GM12878 (cell line): ENCODE measurements at places on chromosomes 5 and 9.

- DNase-seq = no peak
These were observed 21.3 kb downstream of the PTGES start for GRCh38 chr9:129731477-129732085.

- peak; percentile 5 for DNase-seq
These were observed 17.9 kb upstream of the POC5 start for GRCh38 chr5:75734913-75735789.

DNA sequence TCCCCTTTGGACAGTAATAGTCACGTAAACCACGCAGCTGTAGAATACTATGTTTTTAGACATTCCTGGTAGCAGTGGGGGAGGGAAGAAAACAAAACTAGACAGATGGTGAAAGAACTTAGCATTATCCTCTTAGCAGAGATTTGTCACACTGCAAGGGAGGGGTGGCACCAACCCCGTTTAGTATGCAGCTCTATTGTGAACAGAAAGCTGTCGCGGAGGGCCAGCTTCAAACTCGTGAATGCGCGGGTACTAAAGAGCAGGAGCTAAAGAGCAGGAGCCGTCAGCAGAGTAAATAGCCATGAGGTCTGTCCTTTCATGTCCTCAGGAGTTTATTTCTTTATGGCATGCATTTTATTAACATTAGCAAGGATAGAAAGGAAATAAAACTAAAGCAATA is 141.9 kb upstream of the SLC12A2 start:
- no peak for DNase-seq

DNA sequence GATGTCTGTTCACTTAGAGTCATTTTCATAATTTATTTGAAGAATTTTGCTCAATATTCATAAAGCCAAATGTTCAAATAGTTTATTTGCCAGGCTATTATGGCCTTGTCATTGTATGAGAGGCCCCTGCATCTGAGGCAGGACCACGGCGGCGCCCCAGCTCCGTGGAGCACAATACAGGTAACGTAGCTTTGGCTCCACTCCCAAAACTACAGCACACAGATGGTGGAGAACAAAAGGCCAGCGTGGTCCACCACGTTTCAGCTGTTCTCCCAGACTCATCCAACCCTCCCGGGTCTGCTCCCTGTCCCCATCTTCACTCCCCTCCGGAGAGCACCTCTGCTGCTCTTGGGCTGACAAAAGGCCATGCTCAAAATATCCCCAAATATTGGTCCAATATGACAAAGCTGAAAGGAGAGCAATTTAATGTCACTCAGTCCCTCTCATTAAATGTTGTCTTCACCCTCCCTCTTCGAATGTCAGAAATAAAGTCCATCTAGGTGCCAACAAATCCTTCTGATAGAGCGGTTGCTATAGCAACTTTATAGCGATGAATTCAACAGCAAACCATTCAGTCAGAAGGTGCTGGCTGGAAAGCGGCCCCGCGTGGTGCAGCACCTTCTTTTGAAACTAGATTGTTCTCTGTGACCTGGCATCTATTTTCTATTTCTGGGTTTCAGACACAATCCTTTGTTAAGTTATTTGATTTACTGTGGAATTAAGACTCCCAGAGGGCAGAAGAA is 504.3 kb downstream of the ARHGEF28 start:
- no peak for DNase-seq

DNA sequence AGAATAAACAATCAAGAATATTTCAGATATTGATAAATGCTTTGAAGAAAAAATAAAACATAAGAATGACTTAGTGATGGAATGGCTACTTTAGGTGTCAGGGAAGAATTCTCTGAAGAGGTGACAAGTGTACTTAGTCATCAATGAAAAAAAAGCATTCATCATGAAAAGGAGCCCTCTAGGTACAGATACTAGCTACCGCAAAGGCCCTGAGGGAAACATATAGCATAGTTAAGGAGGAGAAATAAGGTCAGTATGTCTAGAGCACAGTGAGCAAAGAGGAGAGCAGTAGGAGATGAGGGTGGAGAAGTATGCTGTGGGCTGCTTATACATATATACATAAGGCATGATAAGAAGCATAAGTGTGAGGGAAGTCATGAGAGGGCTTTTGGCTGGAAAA is 41.8 kb downstream of the CSF2 start:
- DNase-seq = no peak

DNA sequence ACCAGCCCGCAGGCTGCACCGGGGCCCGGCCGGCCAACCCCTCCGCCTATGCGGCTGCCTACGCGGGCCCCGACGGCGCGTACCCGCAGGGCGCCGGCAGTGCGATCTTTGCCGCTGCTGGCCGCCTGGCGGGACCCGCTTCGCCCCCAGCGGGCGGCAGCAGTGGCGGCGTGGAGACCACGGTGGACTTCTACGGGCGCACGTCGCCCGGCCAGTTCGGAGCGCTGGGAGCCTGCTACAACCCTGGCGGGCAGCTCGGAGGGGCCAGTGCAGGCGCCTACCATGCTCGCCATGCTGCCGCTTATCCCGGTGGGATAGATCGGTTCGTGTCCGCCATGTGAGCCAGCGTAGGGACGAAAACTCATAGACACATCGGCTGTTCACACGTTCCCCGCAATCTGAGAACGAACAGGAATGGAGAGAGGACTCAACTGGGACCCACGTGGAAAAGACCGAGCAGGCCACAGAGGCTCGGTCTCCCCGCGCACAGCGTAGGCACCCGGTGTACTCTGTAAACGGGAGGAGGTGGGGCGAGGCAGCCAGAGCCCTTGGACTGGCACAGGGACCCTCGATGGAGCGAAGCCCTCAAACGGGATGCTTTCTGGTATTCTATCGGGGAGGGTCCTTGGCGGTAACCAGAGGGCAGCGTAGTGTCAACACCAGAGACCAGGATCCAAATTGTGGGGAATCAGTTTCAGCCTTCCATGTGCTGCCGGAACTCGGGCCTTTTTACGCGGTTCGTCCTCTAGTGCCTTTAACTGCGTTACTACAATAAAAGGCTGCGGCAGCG is 1.9 kb downstream of the FOXE1 start:
- no peak for DNase-seq

DNA sequence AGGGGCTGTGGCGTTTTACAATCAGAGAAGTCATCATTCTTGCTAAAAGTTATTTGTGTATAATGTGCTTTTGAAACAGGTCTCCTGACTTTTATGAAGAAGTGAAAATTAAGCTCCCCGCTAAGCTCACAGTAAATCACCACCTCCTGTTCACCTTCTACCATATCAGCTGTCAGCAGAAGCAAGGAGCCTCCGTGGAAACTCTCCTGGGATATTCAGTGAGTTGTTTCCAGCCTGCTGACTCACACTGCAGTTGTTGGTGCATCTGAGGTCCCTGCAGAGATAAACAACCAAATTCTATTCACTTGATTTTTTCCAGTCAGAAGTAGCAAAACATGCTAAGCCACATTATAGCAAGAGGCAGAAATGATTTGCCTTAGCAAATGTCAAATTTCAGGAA is 156.7 kb downstream of the DOCK8 start:
- no peak for DNase-seq

- DNase-seq = no peak
These were observed 799.9 kb upstream of the TYRP1 start for GRCh38 chr9:11893331-11893730.

- DNase-seq = no peak
These were observed 23.2 kb upstream of the RCL1 start for GRCh38 chr9:4769321-4770080.

DNA sequence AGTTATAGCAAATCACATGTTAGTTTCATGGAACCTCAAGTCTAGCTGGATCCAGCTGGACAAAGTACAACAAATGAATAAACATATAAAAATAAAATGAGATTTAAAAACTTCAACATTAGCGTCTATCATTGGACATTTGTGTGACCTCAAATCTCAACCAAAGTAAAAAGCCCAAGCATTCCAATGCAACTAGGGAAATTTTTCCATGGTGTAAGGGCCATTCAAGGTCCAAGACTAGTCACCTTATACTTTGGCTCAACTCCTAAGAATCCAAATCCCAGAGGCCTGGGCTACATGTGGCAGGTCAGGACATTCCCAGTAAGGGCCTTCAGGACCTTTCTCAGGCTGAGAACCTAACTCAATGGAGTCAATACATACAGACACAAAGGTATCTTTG is 137.4 kb upstream of the DMAC1 start:
- no peak for DNase-seq

DNA sequence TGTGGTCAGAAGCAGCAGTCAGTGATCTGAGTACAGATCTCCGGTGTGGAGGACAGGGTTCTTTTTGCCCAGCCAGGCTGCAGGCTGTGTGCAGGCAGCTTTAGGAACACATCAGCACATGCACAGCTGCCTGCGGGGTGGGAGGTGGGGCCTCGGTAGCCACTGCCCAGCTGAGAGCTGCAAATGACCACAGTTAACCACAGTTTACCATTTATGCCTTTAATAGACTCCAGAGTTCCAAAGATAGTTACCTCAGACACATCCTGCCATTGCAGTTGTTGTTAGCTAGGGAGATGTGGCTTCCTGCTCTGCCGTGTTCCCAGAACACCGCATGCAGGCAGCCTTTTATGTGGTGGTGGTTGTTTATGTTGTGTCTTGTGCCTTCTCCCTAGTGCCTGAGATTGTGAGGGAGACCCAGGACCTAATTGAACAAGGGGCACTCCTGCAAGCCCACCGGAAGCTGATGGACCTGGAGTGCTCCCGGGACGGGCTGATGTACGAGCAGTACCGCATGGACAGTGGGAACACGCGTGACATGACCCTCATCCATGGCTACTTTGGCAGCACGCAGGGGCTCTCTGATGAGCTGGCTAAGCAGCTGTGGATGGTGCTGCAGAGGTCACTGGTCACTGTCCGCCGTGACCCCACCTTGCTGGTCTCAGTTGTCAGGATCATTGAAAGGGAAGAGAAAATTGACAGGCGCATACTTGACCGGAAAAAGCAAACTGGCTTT is 10.2 kb downstream of the EXOC3 start:
- no peak for DNase-seq

DNA sequence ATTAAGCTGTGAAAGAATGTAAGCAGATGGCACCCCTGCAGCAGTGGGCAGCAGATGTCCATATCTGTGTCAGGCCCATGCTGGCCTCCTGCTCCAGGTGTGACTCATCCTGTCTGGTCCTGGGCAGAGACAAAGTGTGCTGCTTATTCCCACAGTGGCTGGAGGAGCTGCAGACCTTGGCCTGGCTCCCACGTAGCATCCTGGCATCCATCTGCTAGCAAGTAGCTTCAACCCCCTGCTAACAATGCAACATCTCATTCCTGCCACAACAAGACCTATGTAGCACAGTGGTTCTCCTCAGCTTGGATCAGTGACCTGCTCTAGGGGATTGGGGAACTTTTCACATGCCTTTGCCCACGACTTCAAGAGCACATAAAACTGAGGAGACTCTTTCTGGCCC is 126.4 kb upstream of the SLC12A2 start:
- no peak for DNase-seq

DNA sequence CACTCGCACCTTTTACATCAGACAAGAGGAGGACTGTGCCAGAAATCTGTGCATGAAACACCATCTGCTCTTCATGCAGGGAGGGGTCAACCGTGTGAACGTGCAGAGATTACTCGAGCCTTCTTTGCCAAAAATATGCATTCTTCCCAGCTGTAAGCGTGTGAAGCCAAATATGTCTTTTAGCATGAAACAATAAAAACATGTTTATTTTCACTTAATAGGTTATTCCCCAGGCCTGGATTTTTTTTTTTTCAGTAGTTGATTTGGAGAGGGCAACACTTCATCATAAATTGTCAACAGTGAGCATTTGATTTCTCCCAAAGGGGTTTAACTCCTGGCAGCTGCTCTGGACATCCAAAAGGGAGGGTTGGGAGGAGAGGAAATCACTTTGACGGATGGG is 23.8 kb downstream of the PLAC8L1 start:
- no peak for DNase-seq

- no peak for DNase-seq
These were observed 12.0 kb downstream of the UGT3A2 start for GRCh38 chr5:36054647-36055046.

DNA sequence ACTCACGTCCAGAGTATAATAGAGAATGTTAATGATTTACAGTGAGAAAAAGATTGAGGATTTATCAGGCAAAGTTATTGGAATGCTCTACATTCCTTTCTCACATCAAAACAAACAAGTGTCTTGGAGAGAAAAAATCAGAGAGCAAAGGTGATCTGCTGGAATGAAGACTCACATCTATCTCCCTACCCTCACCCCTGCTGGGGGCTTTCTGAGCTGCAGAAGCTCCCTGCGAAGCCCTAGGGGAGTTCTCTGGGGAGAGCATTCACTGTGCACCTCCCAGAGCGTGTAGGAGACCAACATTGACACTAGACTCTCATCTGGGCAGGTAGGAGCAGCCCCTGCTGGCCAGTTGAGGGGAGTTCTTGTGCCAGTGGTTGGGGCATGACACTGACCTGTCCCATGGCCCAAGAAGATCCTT is 76.6 kb upstream of the ADAMTS16 start:
- no peak for DNase-seq

- no peak for DNase-seq
These were observed 3.4 kb downstream of the LMNB1 start for GRCh38 chr5:126780165-126780827.

DNA sequence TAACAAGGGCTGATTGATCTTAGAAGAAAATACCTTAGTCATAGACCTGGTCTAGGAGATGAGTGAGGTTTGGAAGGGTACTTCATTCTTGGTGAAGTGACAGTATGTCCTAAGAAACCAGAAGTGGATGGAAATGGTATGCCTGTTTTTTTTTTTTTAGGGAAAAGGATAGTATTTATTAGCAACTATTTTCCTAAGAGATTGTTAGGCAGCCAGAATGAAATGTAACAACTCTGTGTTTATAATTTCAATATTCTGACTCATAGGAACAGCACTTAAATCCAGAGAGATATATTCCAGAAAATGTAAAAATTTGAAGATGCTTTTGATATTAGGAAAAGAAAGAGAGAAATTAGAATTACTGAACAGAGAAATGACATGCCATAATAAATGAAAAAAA is 21.2 kb upstream of the ARL14EPL start:
- DNase-seq = no peak

DNA sequence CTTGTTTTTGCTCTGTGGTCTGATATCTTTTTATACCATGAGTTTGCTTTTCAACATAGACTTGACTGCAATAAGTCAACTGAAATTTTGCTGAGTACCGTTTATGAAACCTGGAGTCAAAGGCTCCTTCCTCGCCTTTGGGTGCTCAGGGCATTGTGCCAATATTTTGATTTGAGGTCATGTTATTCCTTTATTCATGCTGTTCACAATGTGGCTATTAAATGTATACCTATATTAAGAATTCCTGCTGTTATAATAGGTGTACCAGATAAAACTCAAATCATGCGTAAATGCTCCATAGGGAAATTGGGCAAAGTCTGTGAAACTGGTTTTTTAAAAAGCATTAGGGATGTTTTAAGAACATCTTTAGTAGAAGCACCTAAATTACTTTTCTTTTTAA is 334.0 kb upstream of the NUDT12 start:
- DNase-seq = no peak

DNA sequence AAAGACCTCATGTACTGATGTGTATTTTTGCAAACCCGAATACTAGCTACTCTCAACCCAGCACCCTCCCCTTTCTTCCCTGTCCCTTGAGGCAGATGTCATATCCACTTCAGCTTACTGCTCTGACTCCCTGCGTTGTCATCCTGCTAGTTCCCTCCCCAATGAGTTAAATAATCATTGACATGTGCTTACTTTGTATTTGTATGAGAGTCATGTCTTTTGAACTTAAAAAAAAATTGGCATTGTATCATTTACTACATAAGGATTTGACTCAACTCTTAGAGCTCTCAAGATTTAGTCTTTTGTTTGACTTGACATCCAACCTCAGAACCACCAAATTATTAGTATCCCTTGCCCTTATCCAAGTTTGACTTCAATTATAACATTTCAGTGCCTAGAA is 219.7 kb upstream of the TUT7 start:
- DNase-seq = no peak
